ENCODE measurements at places on chromosomes 5 and 9. TPM values are rescaled to one million over a fixed set of nuclear protein-coding genes. Genes with fewer than 3 reads are reported as not detected.

DNA sequence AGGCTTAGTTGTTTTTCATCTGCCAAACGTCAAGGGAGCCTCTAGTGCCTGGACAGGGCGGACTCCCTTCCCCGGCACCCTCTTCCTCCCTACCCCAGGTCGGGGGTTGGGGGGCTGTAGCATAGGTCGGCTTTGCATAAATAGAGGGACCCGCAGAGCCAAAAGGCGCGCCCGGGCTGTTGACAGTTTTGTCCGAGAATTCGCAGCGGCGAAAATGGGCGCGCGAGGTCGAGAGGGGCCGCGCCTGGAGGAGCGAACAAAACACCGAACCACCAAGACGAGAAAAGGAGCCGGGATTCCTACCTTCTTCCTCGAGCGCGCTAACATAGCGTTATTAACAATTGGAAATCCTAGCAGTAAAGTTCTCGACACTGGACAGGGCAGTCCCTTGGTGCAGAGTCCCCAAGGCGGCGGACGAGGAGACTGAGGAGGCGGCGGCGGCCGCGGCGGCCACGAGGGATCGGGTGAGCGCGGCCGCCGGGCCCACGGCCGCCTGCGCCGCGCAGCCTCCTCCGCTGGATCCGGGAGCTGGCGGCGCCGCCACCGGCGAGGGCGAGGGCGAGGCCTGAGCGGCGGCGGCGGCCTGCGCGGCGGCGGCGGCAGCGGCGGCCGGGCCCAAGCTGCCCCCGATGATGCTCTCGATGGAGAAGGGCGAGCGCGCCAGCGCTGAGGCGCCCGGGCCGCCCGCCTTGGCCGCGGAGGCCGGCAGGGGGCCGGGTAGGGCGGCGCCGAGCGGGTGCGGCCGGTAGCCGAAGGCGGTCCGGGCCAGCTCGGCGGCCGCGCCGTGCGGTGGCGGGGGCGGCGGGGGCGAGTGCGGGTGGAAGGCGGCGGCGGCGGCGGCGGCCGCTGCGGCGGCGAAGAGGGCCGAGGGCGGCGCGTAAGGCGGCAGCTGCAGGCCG is 1.7 kb downstream of the FOXD1 start:
- no peak for DNase-seq
- H3K27me3 ChIP-seq, result peaks cover 89% of the 10 kb centered on the region
- H3K4me3 ChIP-seq, result peak overlapping the region; percentile 39
- H3K27ac ChIP-seq, result no peak overlapping the region
- no peaks in the 10 kb centered on the region for H3K36me3 ChIP-seq

- DNase-seq, result no peak
- no peak overlapping the region for H3K4me3 ChIP-seq
- H3K27me3 ChIP-seq, result no peaks in the 10 kb centered on the region
- H3K4me1 ChIP-seq, result no peaks in the 10 kb centered on the region
- no peak overlapping the region for H3K27ac ChIP-seq
- H3K36me3 ChIP-seq, result no peaks in the 10 kb centered on the region
These were observed 133.7 kb upstream of the ASTN2 start for GRCh38 chr9:117548556-117548955.

DNA sequence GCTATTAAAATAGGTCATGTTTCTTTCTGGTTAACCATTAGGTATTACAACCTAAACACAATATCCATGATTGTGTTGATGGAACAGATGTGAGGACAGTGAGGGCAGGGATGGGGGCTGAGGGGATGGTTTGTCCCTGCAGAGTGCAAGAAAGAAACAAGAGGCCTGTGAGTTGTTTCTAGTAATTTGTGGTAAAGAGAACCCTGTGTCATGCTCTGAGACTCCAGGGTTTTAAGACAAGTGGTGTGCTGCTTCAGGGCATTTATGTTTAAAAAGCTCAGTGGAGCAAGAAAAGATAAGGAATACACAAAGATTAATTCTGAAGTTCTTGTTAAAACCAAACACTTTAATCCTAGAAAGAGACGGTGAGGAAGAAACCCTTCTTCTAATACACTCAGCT is 656.5 kb downstream of the TLE1 start:
- H3K27ac ChIP-seq, result no peak overlapping the region
- no peaks in the 10 kb centered on the region for H3K27me3 ChIP-seq
- DNase-seq, result no peak

- H3K27me3 ChIP-seq, result no peaks in the 10 kb centered on the region
- H3K27ac ChIP-seq, result no peak overlapping the region
- H3K4me3 ChIP-seq, result no peak overlapping the region
These were observed 575.6 kb upstream of the GRAMD2B start for GRCh38 chr5:125847561-125847960.

DNA sequence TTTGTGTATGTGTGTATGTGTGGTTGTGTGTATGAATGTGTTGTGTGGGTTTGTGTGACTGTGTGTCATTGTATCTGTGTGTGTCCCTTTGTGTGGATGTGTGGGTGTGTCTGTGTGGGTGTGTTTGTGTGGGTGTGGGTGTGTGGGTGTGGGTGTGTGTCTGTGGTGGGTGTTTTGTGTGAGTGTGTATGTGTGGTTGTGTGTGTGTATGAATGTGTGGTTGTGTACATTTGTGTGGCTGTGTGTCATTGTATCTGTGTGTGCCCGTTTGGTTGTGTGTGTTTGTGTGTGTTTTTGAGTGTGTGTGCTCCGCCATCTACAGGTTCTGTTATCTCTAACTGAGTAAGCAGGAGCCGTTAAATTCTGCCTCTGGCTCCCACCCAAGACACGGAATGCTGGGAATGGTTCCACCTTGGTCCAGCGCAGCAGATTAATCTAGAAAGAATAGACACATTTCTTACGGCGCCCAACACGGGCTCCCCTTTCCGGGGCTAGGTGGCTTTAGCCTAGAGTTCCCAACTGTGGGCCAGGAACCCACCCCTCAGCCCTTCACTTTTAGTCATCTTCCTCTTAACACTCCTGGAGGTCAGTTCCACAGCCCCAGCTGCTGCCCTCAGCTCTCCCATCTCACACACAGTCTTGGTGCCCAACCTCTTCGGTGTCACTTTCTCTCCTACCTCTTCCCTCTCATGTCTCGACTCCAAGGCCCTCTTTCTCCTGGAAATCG is 197.1 kb downstream of the TTLL11 start:
- peak; percentile 76 for DNase-seq
- H3K4me1 ChIP-seq, result no peaks in the 10 kb centered on the region
- no peak overlapping the region for H3K4me3 ChIP-seq
- H3K27me3 ChIP-seq, result no peaks in the 10 kb centered on the region
- no peaks in the 10 kb centered on the region for H3K36me3 ChIP-seq
- no peak overlapping the region for H3K27ac ChIP-seq

GRCh38 chr9:119853126-119853525 is 483.9 kb upstream of the BRINP1 start:
- no peak overlapping the region for H3K27ac ChIP-seq
- no peaks in the 10 kb centered on the region for H3K4me1 ChIP-seq
- no peak for DNase-seq
- no peaks in the 10 kb centered on the region for H3K27me3 ChIP-seq

Gene PCDHGA4
- 5.6 TPM for total RNA-seq

- H3K4me3 ChIP-seq, result no peak overlapping the region
- no peaks in the 10 kb centered on the region for H3K27me3 ChIP-seq
- H3K4me1 ChIP-seq, result no peaks in the 10 kb centered on the region
- no peak overlapping the region for H3K27ac ChIP-seq
- H3K36me3 ChIP-seq, result no peaks in the 10 kb centered on the region
These were observed 39.8 kb downstream of the STARD4 start for GRCh38 chr5:111472579-111472978.

DNA sequence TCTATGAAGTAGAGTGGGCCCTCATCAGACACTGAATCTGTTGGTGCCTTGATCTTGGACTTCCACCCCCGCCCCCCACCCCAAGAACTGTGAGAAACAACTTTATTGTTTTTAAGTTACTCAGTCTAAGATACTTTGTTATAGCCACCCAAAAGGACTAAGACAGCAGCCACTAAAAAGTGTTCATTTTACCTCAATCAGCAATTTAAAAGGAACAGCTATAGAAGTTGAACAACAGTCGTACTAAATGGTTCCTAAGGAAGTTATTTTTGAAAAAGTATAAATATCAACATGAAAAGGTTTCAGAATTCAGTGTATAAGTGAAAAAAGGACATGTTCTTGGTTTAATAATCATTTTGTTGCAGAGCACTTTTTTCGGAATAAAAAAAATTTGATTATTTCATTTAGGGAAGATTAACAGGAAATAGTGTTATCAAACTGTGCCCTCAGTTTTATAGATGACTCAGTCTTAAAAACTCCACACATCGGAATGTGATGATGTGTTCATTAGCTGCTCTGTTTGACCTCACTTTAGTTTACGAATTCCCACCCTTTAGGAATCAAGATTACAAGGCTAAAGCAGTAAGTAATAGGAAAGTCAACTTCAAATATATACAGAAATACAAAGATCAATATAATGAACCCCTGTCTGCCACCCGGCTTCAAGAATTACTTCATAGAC is 71.2 kb downstream of the MTAP start:
- DNase-seq, result no peak
- no peaks in the 10 kb centered on the region for H3K36me3 ChIP-seq
- H3K4me1 ChIP-seq, result peaks cover 7% of the 10 kb centered on the region
- no peak overlapping the region for H3K27ac ChIP-seq
- H3K27me3 ChIP-seq, result no peaks in the 10 kb centered on the region
- no peak overlapping the region for H3K4me3 ChIP-seq

Gene IL33
- total RNA-seq, result 73.2 TPM

- DNase-seq, result no peak
- H3K27me3 ChIP-seq, result no peaks in the 10 kb centered on the region
- no peaks in the 10 kb centered on the region for H3K36me3 ChIP-seq
These were observed 555.8 kb upstream of the TLE4 start for GRCh38 chr9:79015951-79016350.

GRCh38 chr5:40571729-40572128 is 108.0 kb upstream of the PTGER4 start:
- DNase-seq, result no peak
- no peaks in the 10 kb centered on the region for H3K36me3 ChIP-seq
- no peak overlapping the region for H3K4me3 ChIP-seq
- H3K27me3 ChIP-seq, result no peaks in the 10 kb centered on the region

- no peak overlapping the region for H3K4me3 ChIP-seq
- H3K4me1 ChIP-seq, result no peaks in the 10 kb centered on the region
- no peak overlapping the region for H3K27ac ChIP-seq
- H3K36me3 ChIP-seq, result no peaks in the 10 kb centered on the region
These were observed 12.5 kb upstream of the PARP8 start for GRCh38 chr5:50653946-50654345.

DNA sequence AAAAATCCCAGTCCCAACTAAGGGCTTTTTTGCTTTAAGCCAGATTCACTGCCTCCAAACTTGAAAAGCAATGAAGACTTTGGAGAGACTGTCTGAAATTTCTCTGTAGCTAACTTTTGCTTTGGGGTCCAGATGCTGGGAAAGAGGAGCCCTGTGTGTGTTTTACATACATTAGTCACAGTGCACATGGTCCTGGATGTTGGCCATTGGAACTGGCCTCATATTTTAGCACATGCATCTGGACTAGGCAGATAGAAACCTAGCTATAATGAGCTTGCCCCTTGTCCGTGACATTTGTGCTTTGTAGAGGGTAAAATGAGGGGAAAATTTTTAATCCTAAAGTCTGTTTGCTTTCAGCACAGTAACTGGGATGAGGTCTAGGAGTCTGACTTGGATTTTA is 421.7 kb downstream of the CDK5RAP2 start:
- no peak overlapping the region for H3K27ac ChIP-seq
- H3K27me3 ChIP-seq, result no peaks in the 10 kb centered on the region
- no peak for DNase-seq
- H3K36me3 ChIP-seq, result no peaks in the 10 kb centered on the region
- H3K4me3 ChIP-seq, result no peak overlapping the region

DNA sequence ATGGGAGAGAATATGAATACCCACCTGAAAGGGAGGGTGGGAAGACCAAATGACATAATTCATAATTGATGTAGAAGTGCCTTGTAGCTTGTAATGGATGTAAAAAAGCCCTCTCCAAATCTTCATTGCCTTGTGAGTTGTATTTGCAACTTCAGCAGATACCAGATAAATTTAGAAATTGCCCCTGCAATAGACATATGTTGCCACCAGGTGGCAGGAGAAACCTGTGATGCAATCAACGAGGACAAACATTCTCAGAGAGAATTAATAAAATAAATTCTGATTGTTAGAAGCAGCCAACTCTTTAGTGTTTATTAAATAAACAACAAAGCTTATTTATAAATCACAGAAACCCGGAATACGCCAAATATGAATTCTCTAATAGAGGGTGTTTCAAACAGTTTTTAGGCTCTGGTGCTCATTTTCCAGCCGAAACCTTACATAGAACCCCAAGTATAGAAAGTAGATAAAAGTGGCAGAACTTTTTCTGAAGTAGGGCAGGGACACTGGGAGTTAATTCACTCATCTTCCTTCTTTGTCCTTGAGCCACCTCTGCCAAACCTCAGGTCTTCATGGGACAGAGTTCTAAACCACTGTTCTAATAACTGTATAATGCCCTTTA is 147.8 kb downstream of the TMEM38B start:
- H3K36me3 ChIP-seq, result no peaks in the 10 kb centered on the region
- no peak overlapping the region for H3K27ac ChIP-seq
- no peaks in the 10 kb centered on the region for H3K27me3 ChIP-seq
- no peaks in the 10 kb centered on the region for H3K4me1 ChIP-seq

Gene CCNI2
- total RNA-seq, result not detected

DNA sequence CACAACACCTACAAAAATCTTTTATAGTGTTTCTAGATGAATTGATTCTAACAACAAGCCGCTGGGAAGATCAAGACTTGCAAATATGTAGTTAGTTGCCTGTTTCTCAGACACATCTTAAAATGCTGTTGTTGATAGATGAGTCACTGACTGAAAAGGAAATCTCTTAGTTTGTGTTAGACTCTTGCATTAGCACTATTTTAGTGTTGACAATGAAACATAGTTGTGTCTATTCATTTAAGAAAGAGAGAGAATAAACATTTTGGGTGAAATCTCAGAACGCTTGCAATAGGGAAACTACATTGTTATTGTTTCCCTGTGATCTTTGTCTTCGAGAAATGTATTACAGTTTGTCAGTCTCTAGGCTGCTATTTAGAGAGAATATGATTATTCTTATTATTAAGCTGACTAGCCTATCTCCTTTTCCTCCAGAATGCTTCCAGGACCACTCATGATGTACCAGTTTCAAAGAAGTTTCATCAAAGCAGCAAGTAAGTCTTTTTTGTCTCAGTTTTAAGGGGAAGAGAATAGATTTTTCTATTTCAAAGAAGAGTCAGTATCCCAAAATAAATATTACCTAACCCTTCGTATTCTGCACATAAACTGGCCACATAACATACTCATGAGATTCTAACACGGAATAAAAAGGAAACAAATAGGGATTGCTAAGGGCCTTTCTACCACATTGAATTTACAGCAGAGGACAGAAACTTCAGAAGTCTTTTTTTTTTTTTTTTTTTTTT is 285.6 kb downstream of the ARHGAP26 start:
- no peak for DNase-seq
- no peak overlapping the region for H3K4me3 ChIP-seq
- no peaks in the 10 kb centered on the region for H3K36me3 ChIP-seq
- peaks cover 29% of the 10 kb centered on the region for H3K4me1 ChIP-seq
- no peaks in the 10 kb centered on the region for H3K27me3 ChIP-seq

GRCh38 chr5:140042643-140043507 is at the start of gene NRG2:
Gene NRG2, minus strand, starts transcription at chr5:140043299.
- H3K27me3 ChIP-seq, result no peaks in the 10 kb centered on the region
- peak within 1 kb of the TSS; percentile 80 for H3K27ac ChIP-seq
- H3K36me3 ChIP-seq, result no peaks in the 10 kb centered on the region
- peaks cover 46% of the 10 kb centered on the region for H3K4me1 ChIP-seq

Measured in sigmoid colon (tissue), 7 donors.